ENCODE measurements at places on chromosomes 1 and 21. TPM values are rescaled to one million over a fixed set of nuclear protein-coding genes. Genes with fewer than 3 reads are reported as not detected.

GPATCH3 gene
- total RNA-seq: 5.2 TPM

- no peak for DNase-seq
Measured at GRCh38 chr1:104671684-104672353, 922.1 kb downstream of the AMY1C start.

MFAP2 gene
- total RNA-seq: 51.1 TPM

DNA sequence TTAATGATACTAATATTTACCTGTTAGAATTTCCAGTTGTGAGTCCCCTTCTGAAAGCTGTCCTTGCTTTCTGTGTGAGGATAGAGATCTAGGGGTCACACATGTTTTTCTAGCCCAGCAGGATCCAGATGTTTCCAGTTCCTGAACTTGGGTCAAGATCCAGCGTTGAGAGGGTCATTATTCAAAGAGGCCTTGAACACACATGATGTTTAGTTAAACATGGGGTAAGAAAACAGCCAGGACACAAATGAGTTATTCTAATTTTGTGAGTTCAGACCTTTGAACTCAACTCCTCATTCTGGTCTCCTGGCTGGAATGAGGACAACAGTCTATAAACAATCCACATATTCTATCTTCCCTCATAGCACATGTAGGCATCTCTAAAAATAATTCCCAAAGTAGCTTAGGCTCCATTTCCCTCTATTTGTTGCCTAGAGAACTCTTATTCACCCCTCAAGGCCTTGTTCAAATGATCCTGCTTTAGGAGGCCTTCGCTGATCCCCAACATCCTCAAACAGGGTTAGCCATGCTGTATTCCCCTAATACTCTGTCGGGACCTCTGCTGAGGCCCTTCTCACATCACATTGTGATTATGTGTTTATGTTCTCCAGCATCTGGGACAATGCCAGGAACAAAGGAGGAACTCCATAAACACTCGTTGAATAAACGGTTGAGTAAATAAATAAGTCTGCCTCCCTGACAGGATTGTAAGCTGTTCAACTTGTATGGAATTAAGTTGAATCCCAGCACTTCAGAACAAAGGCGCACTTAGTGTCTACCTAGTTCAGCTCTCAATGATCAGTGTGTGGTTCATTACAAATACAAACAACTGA lies 15.0 kb upstream of the KCNN3 start:
- no peak for DNase-seq

- DNase-seq: no peak
Measured at GRCh38 chr1:214251354-214251753, 29.6 kb upstream of the SMYD2 start.

C1orf210 gene
- total RNA-seq: 2.2 TPM

- DNase-seq: no peak
Measured at GRCh38 chr1:82829527-82829926, 1028.8 kb downstream of the ADGRL2 start.

TMEM39B gene
- total RNA-seq: 8.3 TPM

- no peak for DNase-seq
Measured at GRCh38 chr1:100543640-100544039, 5.7 kb downstream of the GPR88 start.

DNA sequence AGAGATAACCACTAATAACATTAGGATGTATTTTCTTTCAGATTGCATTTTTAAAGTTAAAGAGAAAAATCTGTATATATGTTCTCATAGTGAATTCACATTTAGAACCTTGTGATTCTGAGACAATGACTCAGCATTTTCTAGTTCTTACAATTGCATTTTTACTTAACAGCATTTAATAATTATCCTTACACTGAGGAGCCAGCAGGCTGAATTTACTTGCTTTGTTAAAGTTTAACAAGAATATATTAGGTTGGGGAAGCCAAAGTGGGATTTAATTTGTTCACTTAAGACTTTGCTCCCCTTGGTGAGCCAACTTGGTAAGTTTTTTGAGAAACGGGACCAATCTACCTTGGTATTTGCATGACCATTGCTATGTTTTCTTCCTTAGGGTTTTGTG lies 4.5 kb downstream of the PATJ start:
- no peak for DNase-seq

DNA sequence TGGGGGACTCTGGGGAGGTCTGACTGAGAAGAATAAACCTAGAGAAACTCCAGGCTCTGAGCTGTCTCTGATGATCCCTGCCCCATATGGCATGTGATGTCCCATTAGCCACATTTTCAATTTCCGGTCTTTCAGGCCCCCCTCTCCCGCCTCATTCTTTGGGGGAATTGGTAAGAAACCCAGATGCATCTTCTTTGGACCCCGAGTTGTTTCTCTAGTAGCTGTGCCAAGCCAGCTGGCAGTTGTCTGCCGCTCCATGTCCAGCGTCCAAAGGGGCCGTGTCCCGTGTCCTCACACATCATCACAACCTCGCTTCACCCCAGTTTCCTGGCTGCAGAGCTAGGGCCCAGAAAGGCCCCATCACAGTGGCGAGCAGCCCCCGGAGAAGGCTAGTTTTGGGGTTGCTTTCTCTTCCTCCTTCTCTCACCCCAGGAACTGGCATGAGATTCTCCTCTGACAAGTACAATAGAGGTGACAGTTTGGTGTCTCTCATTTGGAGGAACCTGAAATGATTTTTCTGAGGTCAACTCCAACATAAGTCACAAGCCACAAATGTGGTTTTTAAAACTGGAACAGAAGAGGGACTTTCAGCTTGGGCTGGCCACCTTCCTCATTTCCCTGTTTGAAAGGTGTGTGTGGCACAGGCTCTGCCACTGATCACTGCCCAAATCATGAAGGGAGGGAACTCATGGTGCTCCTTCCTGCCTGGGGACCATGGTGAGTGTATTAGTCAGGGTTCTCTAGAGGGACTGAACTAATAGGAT lies 6.4 kb upstream of the GPR157 start:
- no peak for DNase-seq

VSIG8 gene
- not detected for total RNA-seq
